ENCODE measurements at places on chromosomes 5 and 9. TPM values are rescaled to one million over a fixed set of nuclear protein-coding genes. Genes with fewer than 3 reads are reported as not detected.

DNA sequence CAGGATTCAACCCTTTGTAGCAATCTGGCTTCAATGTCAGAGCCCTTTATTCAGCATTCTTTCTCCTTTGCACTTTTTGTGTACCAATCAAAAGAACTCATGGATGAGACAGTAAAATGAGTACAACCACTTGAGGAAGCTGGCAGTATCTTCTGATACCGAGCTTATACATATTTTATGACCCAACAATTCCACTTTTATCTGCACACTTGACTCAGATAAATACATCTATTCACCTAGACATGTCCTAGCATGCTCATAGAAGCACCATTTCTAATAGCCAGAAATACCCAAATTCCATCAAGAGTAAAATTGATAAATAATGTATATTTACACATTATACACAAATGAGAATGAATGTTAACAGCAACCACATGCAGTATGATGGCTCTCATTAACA lies 111.2 kb upstream of the PTGER4 start:
- DNase-seq: no peak

DNA sequence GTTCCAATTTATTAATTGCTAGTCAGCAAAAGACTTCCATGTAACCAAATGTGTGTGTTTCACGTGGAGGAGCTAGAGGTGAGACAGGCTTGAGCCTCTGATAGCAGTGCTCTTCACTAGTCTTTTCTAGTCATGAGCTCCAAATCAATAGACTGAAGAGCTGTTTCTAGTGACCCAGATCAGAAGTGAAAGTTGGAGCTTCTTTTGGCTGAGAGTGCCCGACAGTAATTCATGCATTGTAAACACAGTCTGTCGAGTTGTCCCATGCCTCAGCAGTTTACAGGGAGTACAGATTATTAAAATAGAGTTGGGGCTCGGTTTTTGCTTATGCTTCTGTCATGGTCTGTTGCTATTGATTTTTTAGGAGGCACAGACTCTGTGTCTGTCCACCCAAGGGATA lies 793.1 kb downstream of the DTWD2 start:
- no peak for DNase-seq

DNA sequence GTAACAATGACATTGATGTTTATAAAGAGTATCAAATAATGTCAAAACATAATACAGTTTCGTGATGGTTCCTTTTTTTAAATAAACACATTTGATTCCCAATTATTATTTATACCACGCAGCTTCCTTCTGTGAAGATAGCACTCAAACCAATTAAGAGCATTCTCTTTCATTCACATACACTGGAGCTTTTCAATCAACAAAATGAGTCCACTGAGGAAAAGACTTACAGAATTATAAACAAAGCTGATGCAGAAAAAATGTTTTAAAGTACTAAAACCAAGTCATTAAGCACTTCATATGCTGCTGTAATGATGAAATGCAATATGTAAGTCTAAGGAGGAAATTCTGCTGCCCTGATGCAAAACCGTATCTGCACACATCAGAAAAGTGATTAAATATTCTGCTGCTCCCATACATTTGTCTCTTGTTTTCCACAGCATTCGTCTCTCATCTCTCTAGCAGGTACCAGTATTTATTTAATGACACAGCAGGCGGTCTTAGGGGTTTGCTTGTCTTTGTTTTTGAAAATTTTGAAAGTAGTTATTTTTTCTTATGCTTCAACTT lies 147.1 kb downstream of the CDH10 start:
- no peak for DNase-seq

- no peak for DNase-seq
Measured at GRCh38 chr9:81028504-81028903, 660.8 kb downstream of the TLE1 start.

Gene PCDHB13
- total RNA-seq: 8.1 TPM

GRCh38 chr5:151923866-151924476 lies 680 bp downstream of the GLRA1 start:
- DNase-seq: peak; percentile 14

DNA sequence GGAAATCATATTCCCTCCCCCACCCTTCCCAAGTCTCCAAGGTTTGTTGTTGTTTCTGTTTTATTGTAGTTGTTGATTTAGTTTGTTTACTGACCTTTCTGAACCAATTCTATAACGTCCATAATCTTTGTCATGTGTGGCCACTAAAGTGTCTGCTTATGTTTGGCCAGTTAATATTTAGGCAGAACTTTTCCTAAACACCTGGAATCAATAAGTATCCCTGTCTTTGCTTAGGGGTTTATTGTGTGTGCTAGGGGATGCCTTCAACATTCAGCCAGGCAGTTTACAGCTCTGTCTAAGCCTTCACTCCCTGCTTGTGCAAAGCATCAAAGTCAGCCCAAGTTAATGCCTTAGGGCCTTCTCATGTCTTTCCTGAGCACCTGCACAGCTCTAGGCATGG lies 16.9 kb upstream of the LECT2 start:
- no peak for DNase-seq

DNA sequence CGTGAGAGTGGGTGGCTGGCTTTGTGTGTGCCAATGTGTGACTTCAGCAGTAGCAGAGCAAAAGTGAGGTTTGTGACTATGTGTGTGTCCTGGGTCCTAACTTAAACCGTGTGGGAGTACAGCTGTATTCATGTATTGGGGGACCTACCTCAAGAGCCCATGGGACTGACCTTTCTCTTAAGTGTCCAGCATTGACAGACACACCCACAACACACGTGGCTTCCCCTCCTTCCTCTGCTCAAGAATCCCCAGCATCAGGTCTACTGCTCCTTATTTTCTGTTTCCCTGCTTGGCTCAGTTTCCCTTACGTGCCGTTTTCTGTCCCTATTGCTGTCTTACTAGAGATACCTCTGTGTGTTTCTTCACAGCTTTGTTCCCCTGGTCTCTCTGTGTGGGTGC lies 616 bp downstream of the IL11RA start:
- DNase-seq: no peak

Gene FGF1
- total RNA-seq: 2.9 TPM

DNA sequence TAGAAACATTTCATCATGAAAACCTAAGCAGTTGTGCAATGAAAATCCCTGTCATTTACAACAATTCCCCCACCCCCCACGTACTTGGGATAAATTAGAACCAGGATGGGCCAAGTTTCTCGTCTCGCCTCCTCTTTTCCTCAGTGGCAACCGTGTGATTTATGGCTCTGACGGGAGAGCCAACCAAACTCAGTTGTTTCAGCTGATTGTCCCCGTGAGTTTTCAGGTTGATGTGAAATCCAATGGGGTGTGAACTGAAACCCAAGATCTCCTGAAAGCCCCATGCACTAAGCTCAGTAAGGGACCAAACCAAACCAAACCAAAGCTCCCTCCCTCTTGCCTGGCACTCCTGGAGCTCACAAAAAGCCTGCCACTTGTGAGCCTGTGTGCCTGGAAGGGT lies 138.7 kb upstream of the SLC24A2 start:
- no peak for DNase-seq

Gene TMEM174
- total RNA-seq: not detected

Gene PIP5KL1
- 2.1 TPM for total RNA-seq

GRCh38 chr9:125495172-125496119 lies 211.6 kb downstream of the MAPKAP1 start:
- no peak for DNase-seq

- no peak for DNase-seq
Measured at GRCh38 chr5:112923148-112923917, 1.3 kb upstream of the REEP5 start.

DNA sequence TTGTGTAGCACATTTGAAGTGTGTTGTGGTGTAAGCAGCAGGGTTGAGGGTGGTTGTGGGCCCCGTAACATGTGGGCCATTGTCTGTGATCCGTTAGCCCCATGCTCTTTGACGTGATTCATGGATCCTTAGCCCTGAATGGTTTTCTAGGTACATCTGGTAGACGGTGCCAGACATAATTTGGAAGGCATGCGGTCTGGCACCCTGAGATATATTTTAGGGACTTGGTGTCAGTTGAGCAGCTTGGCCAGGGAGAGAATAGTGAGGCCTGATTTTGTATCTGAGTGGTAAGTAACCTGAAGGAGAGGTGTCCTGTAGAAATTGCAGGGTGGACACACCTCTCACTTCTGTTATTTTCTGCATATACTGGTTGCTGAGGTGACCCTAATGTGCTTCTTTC lies 10.9 kb downstream of the SH3GL2 start:
- DNase-seq: peak; percentile 88

- DNase-seq: peak; percentile 50
Measured at GRCh38 chr9:99185934-99186333, 35.8 kb downstream of the ALG2 start.

DNA sequence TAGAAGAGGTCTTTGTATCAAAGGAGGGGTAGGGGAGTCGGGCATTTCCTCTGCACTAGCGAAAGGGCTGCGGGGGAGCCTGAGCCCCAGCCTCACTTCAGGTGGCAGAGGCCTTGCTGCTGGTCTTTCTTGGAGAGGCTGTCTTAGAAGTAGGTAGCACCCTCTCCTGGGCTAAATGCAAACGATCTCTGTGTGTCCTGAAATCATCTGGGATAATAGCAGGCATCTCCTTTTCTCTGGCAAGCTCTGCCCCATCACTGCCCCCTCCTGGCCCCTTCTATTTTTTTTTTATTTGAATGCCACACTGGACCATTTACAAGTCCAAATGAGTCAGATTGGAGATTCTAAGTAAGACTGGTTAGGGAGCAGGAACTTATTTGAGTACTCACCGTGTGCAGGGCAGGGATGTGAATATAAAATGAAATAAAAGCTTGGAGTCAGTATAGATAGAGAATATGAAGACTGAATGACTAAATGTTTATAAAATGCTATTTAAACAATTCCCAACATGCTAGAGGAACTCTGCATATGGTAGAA lies 137.1 kb downstream of the FGF1 start:
- no peak for DNase-seq

GRCh38 chr9:136951541-136952320 lies at the start of gene LCN12:
Gene LCN12 (plus strand): TSS chr9:136952273. CDS start chr9:136952328, 55 bp downstream.
- no peak for DNase-seq

DNA sequence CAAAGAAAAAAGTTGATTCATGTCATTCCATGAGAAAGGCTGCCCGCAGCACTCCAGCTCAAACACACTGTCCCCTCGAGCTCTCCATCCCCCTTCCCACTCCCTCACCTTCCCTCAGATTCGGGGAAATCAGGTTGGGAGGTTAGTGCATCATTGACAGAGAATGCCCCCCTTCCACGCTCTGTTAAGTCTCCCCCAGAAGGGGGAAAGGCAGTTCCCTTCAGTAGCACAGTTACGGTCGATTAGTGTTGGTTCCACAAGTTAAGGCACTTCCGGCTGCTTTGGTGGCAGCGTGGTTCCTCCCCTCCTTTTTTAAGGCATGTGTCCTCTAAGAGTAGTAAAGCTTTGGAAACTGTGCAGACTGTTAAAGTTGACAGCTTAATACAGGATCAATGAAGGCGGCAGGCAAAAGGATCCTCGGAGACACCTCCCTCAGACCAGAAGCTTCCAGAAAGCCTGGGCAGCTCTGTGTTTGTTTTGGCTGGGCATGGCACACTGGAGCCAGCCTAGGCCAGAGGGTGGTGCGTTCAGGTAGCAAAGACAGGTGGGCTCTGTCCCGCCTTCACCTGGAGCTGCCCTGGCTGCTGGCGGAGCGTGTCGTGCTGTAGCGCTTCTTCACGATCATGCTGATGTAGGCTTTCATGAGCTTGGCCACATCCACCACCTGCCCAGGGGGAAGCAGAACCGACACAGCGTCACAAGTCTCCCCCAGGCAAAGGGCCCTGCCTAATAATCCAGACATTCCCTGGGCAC lies 49.5 kb upstream of the RETREG1 start:
- no peak for DNase-seq

Gene RGS14
- 14.2 TPM for total RNA-seq

Gene BTNL9
- total RNA-seq: 30.6 TPM

- DNase-seq: no peak
Measured at GRCh38 chr9:91837981-91838731, 111.9 kb downstream of the ROR2 start.

DNA sequence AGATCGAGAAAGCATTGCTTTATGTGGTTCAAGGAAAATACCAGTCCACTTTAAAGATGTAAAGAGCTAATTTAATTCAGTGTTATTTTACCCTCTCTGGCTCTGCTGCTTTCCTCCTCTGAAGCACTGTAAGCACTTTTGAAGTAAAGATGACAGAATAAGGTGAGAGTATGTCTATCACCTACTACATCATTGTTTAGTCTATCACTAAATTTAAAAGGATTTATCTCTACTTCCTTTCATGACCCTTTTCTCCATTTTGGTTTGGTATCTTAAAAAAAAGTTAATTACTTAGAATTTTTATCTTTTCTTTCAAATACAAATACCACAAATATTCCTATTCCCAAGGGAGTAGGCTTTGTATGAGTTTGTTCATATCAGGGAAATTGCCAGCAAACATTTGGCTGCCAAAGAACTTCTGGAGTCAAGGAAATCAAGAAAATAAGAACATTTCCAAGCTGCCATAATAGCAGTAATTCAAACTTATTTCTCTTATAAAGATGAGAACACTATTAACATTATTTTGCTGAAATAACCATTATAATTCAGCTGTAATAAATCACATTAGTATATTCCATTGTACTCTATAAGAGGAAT lies 77.8 kb downstream of the SLC38A9 start:
- no peak for DNase-seq

DNA sequence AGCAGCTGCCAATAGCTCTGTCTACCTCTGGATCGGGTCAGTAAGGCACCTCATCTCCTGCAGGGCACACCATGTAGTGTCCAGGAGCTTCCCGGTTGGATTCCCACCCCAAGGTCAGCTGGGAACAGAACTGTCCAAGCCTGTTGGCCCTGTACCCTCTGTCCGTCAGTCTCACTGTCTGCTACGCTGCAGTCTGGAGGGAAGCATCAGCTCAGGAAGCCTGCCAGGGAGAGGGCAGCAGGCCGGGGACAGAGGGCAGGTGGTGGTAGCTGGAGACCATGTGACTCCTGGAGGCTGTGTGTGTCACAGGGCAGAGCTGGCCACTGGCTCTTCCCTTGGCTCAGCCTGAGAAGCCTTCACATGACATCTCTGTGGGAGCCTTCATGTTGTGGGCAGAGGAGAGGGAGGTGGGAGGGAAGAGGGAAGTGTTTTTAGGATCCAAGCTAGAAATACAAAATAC lies 134.5 kb downstream of the SEC61B start:
- no peak for DNase-seq

DNA sequence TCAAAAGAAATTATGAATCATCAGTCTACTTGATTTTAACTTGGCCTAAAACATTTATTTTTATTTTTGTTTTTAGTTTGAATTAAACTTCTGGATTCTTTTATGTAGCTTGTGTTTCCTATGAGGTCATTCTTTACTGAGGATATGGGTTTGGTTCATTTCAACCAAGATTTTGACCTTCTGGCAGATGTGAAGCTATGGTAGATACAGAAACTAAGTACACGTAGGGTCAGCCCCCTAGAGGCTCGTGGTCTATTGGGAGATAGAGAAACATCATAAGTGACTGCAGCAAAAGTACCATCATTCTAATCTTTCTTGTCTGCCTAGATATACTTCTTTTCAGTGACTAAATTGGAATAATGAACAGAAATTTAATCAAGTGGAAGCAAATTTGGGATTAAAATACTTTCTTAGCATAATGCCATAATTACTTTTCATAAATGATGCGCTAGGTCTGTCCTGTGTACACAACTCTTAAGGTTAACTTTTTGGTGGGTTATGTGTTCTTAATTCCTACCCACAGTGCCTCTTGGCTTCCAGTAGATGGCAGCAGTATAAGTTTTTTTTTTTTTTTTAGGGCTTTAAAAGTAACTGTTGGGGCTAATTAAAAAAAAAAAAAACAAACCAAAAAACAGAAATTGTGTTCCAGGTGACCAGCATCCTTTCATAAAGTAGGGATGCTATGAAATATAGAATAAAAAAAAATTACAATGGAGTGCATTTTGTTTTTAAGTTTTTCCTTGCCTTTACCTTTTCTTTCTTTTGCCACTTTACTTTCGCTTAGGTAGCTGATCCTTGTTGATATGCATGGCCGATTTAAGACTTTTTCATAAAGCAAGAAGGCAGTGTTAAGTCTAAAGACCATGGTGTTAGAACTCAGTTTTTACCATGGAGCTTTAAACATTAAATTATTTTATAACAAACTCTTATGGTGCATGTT lies 49.9 kb downstream of the LRRTM2 start:
- no peak for DNase-seq
